ENCODE measurements at places on chromosomes 6 and 20. TPM values are rescaled to one million over a fixed set of nuclear protein-coding genes. Genes with fewer than 3 reads are reported as not detected.

CCN5 gene
- polyA plus RNA-seq = 23.6 TPM

CCN6 gene
- polyA plus RNA-seq = 0.48 TPM

PLCB1 gene
- polyA plus RNA-seq = 5.5 TPM

SLC32A1 gene
- not detected for polyA plus RNA-seq
